ENCODE measurements at places on chromosomes 2 and 18. TPM values are rescaled to one million over a fixed set of nuclear protein-coding genes. Genes with fewer than 3 reads are reported as not detected.

GRCh38 chr18:76554547-76555222, 59.6 kb upstream of the ZNF516 start:
- DNase-seq: no peak

- DNase-seq: no peak
These were observed 47.2 kb downstream of the TMEM18 start for GRCh38 chr2:629961-630360.

Gene CD207
- 0.11 TPM for polyA plus RNA-seq

Gene IL1RL1
- polyA plus RNA-seq: 0.28 TPM

- peak; percentile 38 for DNase-seq
These were observed at the start of gene KCNS3 for GRCh38 chr2:17878281-17879136. Gene KCNS3 (plus strand): TSS chr2:17878667. CDS start chr2:17931009, 52,342 bp downstream.

GRCh38 chr18:37434161-37434860, 131.3 kb downstream of the CELF4 start:
- no peak for DNase-seq

Gene LYPD1
- polyA plus RNA-seq: 1.5 TPM

GRCh38 chr2:176270100-176270750, 983 bp downstream of the MTX2 start:
- DNase-seq: no peak

GRCh38 chr2:72143441-72144273, 4.0 kb downstream of the CYP26B1 start:
- DNase-seq: no peak

DNA sequence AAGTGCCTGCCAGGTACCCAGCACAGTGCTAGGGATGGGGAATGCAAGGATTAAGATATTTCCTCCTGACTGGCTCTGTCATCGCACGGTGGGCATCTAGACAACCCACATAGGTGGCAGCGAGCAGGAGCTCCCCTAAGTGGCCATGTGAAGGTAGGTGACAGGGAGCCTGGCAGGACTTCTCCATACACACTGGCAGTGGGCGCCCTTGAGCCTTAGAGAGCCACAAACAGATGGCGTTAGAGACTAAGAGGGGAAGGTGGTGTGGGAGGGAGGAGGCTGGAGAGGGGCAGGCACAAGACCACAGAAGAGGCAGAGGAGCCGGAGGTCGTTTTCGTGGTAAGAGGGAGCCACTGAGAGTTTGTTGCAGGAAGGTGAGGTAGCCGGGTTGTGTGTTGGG, 15.2 kb downstream of the PRELID3A start:
- no peak for DNase-seq

- no peak for DNase-seq
These were observed 721 bp upstream of the MIB1 start for GRCh38 chr18:21739604-21740537.

Gene CYP26B1
- polyA plus RNA-seq: 7.1 TPM

Gene TMEM185B
- 22.4 TPM for polyA plus RNA-seq

Gene UGT1A7
- not detected for polyA plus RNA-seq

DNA sequence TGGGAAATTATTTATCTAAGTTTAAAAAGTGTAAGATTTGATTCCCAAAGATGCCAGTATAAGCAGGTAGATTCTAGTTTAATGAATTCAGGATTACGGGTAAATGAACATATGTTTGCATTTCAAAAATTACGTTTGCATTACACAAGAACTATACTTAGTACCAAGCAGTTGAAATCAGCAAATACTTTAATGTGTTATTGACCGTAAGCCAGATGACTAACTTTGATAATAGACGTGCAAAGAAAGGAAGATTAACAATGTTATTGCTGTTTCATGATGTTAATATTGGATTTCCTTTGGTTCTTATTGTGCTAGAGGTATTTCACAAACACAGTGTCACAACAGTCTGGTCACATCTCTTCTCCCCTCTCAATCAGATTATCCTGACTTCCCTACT, 294.7 kb downstream of the TDRD15 start:
- DNase-seq: no peak

DNA sequence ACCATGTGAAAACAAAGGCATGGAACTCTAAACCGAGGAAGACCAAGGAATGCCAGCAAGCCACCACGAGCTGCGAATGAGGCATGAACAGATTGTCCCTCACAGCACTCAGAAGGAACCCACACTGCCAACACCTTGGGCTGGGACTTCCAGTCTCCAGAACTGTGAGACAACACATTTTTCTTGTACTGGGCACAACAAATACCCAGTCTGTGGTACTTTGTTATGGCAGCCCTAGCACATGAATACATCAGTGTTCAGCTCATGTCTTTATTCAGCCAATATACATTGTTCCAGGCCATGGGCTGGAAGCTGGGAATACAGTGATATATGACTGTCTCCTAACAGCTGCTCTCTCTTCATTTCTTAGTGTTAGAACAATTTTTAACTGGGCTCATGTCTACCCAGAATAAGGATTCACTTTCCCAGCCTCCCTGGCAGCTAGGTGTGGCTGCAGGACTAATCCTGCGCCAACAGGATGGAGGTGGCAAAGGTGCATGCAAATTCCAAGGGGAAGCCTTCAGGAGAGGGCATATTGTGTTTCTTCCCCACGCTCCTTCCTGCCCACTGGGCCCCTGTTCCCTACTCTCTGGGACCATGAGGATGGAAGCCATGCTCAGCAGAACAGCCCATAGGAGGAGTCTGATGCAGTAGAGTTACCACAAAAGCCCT, 59.6 kb downstream of the STPG4 start:
- no peak for DNase-seq

- no peak for DNase-seq
These were observed 77.7 kb downstream of the MAP2 start for GRCh38 chr2:209501579-209501978.

Gene RAPGEF4
- polyA plus RNA-seq: 12.6 TPM

Gene MAPK4
- polyA plus RNA-seq: 1.5 TPM

GRCh38 chr2:38070438-38070837, 5.5 kb downstream of the CYP1B1 start:
- no peak for DNase-seq

DNA sequence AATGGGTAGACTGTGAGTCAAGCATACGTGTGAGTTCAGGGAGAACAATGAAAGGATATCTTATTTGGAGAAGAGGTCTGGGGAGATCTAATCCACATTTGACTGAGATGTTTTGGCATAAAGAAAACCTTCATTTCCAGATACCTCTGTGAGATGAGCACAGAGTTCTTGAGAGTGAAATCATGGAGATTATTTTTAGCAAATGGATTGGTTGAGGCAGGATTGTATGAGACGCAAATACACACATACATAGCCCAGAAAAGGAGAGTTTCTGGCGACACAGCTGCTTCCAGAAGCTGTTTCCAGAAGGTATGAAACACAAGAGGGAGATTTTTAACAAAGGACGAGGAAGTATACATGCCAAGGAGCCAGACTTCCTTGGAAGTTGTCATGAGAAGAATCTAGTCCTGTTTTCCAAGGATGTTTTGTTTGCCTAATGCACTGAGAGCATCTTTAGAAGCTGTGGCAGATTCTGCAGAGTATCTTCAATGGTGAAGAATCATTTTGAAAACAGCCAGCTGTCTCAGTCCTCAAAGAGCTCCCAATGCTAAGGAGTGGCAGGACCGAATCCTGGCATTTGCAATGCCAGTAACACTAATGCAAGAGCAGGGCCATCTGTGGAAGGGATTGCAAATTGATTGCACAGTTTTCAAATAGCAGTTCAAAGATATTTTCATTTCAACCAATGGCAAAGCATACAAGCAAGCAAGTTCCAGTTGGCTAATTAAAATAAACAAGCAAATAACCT, 177.2 kb downstream of the SETBP1 start:
- DNase-seq: no peak

Gene IL18R1
- polyA plus RNA-seq: 5.6 TPM

Gene SERPINB11
- polyA plus RNA-seq: not detected

Gene SNORC
- 0.90 TPM for polyA plus RNA-seq

DNA sequence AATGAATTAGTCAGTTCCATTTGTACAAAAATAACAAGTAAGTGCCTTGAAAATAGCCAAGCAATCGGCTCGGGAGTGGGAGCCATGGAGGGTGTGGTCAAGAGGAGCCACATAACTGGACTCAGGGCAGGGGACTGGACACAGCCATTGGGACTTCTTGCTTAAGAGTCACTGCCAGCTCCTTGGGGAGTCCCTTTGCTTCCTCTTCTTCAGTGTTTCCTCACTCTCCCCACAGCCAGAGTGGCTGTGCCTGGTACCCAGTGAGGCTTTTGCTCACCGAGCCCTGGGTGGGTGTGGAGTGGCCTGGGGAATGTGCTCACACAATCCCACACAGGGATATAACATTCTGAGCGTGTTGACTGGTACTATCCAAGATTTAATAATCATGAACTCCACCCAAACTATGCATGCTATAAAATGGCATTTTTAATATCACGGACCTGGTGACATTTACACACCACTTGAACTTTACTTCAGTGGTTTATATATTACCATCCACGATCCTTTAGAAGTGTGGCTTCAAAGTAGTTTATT, 94.6 kb downstream of the PTGR3 start:
- DNase-seq: no peak

Gene CHRND
- polyA plus RNA-seq: 5.9 TPM

Gene FLACC1
- 2.3 TPM for polyA plus RNA-seq

DNA sequence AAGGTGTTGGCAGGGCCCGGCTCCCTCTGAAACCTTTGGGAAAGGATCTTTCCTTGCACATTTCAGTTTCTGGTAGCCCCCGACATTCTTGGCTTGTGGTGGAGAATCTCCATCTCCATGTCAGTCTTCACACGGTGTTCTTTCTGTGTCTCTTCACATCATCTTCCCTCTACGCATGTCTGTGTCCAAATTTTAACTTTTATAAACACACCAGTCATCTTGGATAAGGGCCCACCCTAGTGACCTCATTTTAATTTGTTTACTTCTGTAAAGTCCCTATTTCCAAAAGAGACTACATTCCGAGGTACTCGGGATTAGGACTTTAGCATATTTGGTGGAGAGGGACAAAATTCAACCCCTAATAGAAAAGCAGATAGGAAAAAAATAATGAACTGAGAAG, 138.4 kb downstream of the GALNT3 start:
- no peak for DNase-seq

DNA sequence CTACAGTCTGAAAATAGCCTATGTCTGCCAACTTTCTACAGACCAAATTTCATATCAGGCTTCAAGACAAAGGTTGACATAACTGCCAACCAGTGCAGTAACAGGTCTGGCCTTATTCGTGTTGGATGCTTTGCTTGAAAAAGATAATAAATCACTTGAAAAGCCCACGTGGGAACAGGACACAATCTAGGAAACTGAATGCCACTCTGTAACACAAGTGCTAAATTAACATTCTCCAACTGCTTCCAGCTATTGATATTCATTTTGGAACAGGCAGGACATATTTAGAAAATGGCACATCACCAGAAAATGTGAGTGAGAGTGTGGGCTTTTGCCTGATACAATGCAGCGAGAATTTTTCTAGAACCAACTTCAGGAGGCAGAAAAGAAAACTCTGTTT, 165.9 kb upstream of the CCDC150 start:
- DNase-seq: no peak

GRCh38 chr2:161085149-161085548, 75.1 kb upstream of the TANK start:
- DNase-seq: no peak

- no peak for DNase-seq
These were observed 147.2 kb downstream of the MGAT5 start for GRCh38 chr2:134401081-134401497.

DNA sequence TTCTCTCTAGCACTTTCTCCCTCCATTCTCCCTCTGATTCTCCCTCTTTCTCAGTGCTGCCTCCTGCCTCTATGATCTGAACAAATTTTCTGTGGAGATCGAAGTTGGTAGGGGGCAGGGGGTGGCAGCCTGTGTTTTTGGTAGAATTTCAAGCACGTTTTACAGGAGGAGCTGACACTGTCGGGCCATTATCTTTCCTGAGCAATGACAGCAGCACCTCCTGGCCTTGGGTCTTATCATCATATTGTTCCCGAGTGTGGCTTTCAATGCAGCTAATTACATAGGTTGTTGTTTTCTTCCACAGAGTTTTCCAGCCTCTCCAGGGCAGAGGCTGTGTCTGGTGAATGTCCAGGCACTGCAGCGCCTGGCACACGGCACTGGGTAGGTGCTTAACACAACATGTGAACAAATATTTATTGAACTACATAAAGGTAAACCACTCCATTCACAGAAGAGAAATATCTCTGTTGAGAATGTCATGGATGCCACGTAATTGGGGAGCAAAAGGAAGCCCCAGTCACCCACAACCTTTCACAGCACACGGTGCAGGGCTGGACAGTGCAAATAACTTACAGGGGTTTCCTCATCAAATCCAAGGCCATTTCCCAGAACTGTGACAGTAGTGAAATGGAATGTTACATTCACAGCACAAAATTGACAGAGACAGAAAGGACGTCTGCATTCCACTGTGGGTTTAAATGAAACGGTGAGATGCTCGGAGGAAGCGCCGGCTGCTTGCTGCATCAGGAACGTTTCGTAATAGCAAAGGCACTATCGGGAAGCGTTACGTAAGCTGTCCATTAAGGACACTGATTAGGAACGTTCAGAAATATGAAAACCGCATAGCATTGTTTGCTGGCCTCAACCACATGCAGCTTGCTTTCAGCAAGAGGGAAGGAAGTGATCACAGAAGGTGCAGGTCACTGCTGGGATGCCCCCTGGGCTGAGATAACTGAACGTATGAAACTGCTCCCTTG, 6.5 kb upstream of the KCNG2 start:
- DNase-seq: peak; percentile 52

DNA sequence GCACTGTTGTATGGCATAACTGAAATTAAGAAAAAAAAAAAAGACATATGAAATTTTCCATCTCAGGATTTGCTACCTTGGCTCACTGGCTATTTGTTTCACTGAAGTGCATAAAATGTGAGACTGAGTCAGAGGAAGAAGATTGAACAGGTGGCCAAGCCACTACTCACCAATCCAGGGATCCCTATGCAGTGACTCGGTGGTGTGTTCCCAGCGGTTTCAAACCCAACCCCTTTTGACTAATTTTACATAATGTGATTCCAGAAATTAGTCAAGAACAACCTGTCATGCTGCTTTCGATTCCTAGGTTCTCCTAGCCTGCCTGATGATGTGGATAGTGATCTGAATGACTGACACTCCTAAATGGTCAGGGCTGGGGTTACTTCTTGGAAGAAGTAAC, 77.3 kb downstream of the KLHL14 start:
- DNase-seq: no peak

- DNase-seq: no peak
These were observed 304.5 kb upstream of the FANCL start for GRCh38 chr2:58545300-58546280.

GRCh38 chr2:6927186-6927585, 10.0 kb downstream of the RNF144A start:
- DNase-seq: no peak

DNA sequence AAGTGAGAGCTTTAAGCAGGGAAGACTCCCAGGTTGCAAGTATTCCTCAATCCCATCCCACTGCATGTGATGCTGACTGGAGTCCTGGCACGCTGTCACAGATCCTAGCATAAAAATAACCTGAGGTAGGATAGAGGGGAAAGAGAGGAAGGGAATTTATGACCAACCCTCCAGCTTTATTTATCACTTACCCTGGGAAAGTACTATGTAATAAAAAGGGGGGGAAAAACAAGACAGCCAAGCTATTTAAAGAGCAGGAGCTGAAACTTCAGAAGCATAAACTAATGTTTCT, 122.2 kb downstream of the SLC8A1 start:
- no peak for DNase-seq

Gene TCF7L1
- 48.0 TPM for polyA plus RNA-seq

- DNase-seq: no peak
These were observed 164.8 kb downstream of the DCDC2C start for GRCh38 chr2:3868012-3868805.

All from right lung (tissue), 10 donors.